Vagina (tissue), 2 donors: ENCODE measurements at places on chromosomes 4 and X.

- no peak for DNase-seq
These were observed 217.6 kb downstream of the KCTD8 start for GRCh38 chr4:44231006-44231405.

DNA sequence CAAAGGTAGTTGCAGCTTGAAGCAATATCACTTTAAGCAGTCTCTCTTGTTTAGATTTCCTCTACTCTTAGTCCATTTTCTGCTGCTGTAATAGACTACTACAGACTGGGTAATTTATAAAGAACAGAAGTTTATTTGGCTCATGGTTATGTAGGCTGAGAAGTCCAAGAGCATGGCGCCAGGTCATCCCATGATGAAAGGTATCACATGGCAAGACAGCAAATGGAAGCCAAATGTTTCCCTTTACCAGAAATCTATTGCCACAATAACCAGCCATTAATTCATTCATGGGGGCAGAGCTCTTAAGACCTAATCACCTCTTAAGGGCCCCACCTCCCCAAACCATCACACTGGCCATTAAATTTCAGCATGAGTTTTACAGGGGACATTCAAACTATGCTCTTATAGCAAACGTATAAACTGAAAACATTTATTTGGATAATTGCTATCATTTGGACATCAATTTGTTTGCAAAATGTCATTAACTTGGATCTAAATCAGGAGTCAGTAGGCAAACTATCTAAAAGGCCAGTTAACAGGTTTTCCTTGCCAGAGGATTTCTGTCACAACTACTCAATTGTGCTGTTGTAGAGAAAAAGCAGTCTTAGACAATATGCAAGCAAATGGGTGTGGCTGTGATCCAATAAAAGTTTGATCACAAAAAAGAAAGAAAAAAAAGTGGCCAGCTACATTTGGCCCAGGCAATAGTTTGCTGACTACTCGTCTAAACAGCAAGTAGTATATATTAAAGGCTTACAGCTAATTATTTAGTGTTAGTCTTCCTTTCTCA is 75.7 kb upstream of the GUCY1A1 start:
- DNase-seq = no peak

GRCh38 chr4:177562859-177563258 is 120.6 kb upstream of the AGA start:
- DNase-seq = no peak

- DNase-seq = no peak
These were observed 6.4 kb upstream of the HAUS7 start for GRCh38 chrX:153476666-153477363.

- DNase-seq = no peak
These were observed 89.0 kb downstream of the LUZP4 start for GRCh38 chrX:115378471-115378870.

GRCh38 chrX:103338663-103339062 is 8.6 kb downstream of the TCEAL7 start:
- no peak for DNase-seq

DNA sequence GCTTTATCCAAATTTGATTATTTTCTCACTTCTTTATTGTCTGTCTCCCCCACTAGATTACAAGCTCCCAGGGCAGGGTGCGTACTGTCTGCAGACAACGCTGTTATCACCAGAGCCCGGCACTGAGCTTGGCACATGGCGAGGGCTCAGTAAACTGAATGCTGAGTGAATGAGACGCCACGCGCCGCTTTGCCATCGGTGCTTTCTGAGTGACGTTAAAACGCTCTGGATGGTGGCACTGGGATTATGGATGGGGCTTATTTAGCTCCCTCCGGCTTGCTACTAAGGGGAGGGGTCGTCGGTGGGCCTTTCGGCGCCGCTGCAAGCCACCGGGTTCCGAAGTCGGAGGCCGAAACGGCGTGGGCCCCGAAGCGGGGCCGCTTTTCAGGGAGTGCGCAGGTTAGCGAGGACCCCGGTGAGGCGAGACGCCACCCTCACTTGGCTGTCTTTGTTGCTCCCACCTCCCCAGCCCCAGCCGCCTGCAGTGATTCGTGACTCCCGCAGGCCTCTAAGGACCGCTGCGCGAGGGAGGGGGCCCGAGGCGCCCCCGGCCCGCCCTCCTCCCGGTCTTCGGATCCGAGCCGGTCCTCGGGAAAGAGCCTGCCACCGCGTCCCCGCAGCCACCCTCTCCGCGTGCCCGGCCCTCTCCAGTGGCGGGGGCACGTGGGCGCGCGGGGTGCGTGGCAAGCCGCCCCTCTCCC is 569 bp upstream of the FHL1 start:
- DNase-seq = no peak

GRCh38 chr4:110198435-110199416 is at the start of gene ELOVL6:
Gene ELOVL6, minus strand, starts transcription at chr4:110198615. Its CDS starts 280 bp downstream, at chr4:110198335.
- no peak for DNase-seq

GRCh38 chr4:152778656-152779512 is 646 bp downstream of the TIGD4 start:
- no peak for DNase-seq

DNA sequence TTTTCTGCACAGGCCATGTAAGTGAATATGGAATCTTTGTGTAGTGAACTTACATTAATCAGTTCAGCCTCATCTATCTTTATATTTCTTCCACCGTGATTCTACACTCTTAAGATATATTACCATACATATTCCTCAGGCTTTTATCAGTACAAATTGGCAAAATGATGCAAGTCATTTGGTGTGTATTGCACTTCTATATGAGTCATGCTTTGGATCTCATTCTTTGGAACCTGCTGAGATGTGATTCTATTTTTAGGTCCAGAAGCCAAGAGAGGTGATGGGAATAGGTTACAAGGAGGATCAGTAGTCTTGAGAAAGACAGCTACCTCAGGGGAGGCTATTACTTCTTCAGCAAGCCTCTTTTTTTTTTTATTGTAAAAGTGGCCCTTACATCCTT is 204.4 kb downstream of the ZNF330 start:
- no peak for DNase-seq

GRCh38 chr4:89257376-89257775 is 50.2 kb downstream of the GPRIN3 start:
- no peak for DNase-seq

DNA sequence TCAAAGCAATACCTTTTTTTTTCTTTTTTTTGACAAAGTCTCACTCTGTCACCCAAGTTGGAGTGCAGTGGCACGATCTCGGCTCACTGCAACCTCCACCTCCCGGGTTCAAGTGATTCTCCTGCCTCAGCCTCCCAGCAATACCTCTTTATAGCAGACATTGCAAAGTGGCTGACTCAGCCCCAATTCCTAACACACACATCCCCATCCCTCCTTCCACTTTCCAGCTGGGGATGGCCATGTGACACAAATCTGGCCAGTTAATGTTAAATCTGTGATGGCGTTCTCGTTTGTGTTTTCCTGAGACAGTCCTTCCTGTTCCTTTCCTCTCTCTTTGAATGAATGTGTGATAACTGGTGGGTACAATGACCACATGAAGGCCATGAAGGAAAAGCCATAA is 276.2 kb upstream of the KLF3 start:
- DNase-seq = no peak

GRCh38 chrX:39476604-39477021 is 621.1 kb downstream of the BCOR start:
- DNase-seq = no peak

DNA sequence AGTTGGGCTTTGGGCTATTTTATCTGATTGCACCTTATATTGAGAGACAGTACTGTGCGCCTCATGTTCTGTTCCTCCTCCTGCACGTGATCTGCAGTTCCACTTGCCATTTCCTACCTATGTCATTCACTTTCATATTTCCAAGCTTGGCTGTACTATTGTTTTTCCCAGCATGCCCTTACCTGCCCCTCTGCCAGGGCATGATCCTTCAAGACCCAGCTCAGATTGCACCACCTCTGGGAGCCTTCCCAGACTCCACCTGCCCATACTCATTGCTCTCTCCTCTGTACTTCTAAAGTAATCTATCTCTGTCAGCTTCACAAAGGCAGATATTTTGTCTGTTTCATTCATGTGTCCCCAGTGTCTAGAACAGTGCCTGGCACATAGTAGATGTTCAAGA is 11.6 kb downstream of the SLC25A5 start:
- no peak for DNase-seq

DNA sequence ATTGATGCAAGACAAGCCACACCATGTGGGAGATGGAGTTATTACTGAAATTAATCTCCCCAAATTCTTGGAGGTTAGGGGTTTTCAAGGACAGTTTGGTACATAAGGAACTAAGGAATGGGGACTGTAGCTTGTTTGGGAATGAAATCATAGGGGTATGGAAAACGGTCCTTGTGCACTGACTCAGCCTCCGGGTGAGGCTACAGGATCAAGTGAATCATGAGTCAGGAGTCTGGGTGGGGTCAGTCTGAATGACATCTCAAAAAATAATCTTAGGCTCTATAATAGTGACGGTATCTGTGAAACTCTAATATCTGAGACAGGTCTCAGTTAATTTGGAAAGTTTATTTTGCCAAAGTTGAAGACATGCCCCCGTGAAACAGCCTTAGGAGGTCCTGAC is 128.5 kb upstream of the CYSLTR1 start:
- DNase-seq = no peak

DNA sequence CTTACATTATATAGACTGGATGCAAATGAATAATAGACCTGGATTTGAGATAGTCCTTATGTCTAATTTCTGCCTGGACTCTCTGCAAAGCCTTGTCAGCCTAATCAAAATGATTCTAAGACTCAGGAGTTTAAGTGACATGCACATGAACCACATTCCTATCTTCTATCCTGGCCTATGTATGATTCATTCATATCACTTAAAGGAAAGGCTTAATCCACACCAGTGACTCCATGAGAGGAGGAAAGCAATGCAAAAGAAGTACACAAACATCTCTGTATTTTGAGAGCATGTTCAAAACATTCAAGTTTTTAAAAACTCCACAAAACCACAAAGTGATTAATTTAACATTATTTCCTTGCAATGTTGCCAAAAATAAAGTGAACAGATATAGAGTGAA is 14.6 kb downstream of the AMOT start:
- no peak for DNase-seq

- DNase-seq = no peak
These were observed 132.1 kb downstream of the ARHGAP10 start for GRCh38 chr4:147863808-147864472.

DNA sequence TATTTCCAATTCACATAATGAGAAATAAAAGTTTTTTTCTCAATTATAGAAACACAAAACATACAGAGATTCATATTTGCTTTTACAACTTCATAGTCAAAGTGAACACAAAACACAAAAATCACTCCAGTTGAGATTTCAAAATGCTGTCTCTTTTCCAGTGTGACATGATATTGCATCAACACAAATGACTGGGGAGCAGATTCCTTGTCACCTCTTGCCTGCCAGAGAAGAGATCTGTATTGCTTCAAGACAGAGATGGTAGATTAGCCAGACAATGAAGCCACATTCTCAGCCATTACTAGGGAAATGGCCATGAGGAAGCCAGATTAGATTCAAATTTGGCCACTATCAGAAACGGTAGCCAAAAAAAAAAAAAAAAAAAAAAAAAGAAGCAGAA is 2313.1 kb upstream of the AGA start:
- no peak for DNase-seq

- DNase-seq = no peak
These were observed 6.3 kb downstream of the ALG13 start for GRCh38 chrX:111687305-111687704.

DNA sequence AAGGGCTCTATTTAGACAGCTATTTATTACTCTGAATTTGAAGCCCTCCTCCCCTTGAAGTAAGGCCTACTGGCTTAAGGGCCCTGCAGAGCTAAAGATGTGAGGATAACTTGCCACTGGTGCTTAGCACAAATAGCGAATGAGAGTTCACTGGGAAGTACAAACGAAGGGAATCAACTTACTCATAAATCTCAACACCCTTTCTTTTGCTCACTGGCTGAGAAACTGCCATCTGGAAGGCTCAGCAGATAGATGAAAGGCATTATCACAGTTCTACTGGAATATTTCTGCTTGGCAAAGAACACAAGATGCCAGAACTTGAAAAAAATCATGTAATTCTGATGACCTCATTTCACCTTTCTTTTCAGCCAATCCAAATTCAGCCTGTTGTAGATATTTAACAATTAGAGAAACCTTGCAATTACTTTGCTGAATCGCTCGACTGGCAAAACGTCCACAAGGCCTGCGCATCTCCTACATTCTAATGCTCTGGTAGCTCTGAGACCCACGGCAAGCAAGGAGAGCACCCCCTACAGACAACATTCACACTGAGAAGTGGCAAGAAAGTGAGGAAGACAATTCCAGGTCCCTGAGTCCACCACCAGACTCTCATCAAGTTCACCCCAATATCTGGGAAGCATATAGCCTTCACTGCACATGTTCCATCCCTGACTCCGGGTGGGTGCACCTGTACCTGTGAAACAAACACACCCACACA is 27.5 kb downstream of the TSPAN5 start:
- DNase-seq = no peak

- no peak for DNase-seq
These were observed 151.9 kb upstream of the SLC7A11 start for GRCh38 chr4:138393886-138394610.

GRCh38 chrX:47351706-47352105 is 18.7 kb upstream of the ZNF157 start:
- no peak for DNase-seq

DNA sequence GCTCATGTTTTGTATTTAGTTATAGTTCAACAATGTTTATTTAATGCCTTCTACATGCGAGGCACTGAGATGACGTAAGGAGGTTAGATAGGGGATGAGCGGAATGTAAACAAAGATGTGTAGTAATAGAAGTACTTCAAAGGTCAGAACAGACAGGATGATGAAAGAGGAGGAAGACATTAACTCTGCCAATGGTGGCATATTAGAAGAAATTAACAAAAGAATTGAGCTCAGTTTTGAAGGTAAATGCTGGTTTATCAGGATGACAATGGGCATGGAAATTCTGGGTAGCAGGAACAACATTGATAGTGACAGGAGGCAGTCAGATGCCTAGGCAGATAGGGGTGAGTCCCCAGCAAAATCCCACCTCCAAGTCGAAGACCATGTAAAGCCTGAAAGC is 62.3 kb upstream of the PGRMC2 start:
- DNase-seq = no peak

DNA sequence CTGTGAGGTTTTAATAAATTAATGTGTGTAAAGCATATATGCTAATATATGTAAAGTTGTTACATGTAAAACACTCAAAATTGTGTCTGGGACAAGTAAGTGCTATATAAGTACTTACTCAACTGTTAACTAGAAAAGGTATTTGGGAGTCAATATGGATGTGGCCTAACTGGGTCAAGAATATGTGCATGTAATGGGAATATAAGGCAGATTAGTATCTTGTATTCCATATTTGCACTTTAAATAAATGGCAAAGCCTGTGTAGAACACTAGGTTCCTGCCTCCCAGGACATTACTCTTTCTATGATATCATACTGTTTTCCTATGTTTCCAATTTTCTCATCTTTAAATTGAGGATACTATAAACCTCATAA is 270.6 kb downstream of the FBXO8 start:
- DNase-seq = no peak
